ENCODE measurements at places on chromosomes 7 and 10.

DNA sequence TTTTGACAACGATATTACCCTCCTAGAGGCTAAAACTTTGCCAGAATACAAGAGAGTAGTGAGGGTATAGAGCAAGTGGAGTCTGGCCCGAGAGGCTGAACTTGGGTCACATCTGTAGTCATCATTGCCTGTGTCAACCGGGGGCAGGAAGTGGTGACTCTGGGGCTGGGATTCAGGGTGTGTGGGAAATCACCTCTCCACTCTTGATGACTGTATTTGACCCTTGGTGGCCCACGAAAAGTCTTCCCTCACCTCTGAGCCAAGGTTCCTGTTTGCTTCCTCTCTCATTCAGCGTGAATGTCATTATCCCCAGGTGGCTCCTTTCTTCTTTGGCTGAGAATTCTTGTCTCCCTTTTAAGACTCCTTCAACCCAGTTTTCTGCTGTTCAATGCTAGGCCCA lies 240.4 kb downstream of the ABCA13 start:
- no peak for DNase-seq

- DNase-seq: peak; percentile 88
Measured at GRCh38 chr10:80046629-80047441, 31.6 kb upstream of the TMEM254 start.

DNA sequence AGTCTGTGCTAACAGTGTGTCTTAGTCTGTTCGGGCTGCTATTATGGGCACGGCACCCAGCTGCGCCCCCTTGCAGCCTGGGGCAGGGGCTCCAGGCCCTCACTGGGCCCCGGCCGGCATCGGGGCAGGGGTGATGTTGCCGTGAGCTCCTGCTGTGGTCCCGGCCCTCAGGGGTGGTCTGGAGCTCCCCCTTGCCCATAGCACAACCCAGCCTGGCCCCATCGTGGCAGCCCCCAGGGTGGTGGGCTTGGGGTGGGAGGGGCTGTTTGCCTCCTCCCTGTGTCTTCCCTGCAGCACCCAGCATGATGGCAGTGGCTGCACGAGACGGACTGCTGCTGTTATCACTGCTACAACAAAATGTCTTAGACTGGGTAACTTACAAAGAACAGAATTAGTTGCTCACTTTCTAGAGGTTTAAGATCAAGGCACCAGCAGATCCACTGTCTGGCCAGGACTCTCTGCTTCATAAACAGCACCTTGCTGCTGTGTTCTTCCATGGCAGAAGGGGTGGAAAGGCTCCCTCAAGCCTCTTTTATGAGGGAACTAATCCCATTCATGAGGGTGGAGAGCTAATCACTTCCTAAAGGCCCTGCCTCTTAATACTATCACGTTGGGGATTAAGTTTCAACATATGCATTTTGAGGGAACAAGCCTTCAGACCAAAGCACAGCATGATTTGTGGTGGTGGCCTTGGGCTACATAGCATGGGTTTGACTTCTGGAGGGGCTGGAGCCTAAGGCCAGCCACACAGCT lies 149.5 kb downstream of the SEC23IP start:
- no peak for DNase-seq

DNA sequence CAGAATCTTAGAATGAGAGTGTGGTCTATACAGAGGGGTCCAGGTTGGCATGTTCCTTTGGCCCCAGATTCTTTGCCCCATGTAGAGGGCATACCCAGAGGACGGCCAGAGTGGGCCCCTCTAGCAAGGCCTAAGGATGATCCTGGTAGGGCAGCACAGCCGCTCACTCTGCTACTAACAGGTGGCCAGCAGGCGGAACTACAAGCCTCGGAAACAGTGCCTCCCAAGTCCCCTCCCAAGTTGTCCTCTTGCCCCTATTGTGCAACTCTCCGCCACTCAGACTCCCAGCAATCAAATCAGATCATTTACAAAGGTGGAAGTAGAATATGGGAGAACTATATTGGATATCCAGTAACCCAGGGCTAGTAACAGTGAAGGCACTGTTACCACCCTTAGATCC lies 107.4 kb downstream of the STRA8 start:
- DNase-seq: no peak

GRCh38 chr10:30917789-30918188 lies 113.9 kb downstream of the ZNF438 start:
- DNase-seq: no peak

GRCh38 chr10:100996678-100997359 lies 2.8 kb upstream of the LZTS2 start:
- peak; percentile 77 for DNase-seq
